DMS153 (cell line): ENCODE measurements at places on chromosomes 13 and 19.

DNA sequence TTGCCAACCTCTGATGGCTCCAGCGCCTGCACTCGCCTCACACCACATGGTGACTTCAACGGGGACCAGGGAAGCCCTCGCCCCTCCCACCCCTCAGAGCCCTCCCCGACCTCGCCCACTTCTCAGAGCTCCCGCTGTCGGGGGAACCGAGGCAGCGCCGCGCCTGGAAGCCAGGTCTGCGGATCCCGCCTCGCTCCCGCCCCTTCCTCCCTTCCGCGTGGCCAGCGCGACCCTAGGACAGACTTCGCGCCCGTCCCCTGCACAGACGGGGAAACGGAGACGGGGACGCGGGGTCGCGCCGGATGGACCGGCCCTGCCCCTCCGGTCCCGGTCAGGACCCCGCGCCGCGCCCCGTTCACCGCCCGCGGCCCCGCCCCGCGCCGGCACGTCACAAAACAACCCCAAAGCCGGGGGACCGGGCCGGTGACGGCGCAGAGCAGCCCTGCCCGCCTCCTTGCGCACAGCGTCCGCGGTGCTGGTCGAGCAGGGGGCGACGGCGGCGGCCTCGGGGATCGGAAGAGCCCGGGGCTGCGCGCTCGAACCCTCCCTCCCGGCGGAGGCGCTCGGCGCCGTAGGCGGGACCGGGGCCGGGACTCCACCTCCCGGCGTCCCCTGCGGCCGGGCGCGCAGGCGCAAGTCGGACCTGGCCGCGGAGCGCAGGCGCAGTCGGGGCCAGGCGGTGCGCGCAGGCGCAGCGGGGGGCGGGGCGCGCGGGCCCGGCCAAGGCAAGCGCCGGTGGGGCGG is 379 bp upstream of the CDC34 start:
- peak; percentile 30 for DNase-seq

DNA sequence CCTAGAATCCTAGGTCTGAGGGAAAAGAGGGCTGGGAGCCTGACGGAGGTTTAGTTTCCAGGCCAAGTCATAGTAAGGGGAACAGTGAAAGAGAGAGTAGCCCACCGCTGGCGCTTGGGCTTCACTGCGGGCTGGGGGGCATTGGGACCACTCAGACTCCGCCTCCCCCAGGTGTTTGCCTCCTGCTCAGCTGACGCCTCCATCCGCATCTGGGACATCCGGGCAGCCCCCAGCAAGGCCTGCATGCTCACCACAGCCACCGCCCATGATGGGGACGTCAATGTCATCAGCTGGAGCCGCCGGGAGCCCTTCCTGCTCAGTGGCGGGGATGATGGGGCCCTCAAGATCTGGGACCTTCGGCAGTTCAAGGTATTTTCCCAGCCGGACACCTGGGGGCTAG is 4.5 kb upstream of the KCNJ14 start:
- no peak for DNase-seq

DNA sequence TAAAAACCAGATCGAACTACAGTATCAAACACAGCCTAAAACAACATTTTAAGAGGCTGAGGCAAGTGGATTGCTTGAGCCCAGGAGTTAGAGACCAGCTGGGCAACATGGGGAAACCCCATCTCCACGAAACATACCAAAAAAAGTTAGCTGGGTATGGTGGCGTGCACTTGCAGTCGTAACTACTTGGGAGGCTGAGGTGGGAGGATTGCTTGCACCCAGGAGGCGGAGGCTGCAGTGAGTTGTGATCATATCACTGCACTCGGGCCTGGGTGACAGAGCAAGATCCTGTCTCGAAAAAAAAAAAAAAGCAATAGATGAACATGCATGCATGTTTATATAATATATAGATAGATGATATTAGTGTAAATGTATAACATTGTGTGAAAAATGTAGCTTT is 5.2 kb upstream of the MRPS31 start:
- DNase-seq, result no peak

- DNase-seq, result no peak
Observed at GRCh38 chr13:42832341-42833096, 51.1 kb downstream of the FAM216B start.

DNA sequence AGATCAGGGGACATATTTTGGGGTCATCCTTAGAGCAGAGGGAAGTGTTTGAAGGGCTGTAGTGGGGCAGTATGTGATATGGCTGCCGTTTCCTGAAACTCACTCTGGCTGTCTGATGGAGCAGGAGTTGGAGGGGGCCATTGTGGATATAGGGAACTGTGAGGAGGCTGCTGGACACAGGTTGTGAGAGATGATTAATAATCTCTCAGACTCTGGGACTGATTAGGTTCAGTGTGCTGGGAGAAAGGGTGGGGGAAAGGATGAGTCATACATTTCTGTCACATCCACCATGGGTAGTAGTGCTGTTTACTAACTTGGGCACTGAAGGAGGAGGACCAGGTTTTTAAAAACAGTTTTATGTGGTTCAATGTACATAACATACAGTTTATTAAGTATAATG is 4.8 kb downstream of the B3GLCT start:
- DNase-seq, result no peak

DNA sequence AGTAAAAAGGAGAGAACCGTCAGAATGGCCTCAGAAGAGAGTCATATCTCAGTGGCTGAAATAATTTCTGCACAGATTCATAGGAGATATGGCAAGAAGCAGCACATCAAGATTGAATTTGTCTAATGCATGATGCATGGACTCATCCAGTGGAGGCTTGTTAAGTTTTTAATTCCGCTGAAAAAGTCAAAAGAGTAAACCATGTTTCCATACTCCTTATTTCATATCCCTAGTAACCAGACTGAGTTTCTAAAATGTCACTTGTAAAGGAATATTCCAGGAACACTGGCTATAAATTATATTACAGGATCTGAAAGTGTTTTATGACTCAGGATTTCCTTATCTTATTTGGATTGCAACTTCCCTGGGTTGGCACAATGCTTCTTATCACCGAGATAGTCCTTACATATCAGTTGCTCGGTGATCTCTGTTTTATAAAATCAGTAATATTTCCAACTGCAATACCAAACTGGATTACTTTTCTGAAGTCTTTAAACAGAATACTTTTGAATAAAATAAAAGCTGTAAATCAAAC is 180.2 kb upstream of the TSC22D1 start:
- DNase-seq, result no peak

DNA sequence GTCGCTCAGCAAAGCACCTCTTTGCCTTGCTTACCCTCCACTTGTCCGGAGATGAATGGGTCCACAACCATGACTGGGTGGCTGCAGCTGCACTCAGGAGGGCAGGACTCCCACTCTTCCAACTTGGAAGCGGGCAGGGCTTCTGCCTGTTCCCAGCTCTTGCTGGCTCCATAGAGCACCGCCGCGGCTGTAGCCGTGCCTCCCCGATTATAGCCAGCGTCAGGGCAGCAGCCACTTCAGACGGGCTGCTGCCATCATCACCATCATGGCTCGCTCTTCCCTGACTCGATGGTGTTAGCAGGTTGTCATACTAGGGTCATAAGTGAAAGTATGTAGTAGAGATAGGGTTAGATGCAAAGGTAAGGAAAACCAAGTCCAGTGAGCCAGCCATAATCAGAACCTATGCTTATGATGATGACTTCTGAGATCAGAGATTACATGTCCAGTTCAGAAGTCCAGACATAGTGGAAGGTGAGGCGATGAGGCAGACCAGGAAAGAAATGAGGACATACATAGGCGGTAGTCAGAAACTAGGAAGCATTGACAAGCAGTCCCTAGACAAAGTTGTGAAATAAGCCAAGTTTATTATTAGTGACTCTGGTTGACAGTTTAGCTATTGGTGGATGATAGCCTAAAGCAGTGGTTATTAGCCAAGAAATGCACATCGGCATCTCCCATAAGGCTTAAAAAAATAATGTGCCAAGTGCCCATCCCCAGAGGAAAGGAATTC is 4.4 kb upstream of the INTS6 start:
- no peak for DNase-seq

DNA sequence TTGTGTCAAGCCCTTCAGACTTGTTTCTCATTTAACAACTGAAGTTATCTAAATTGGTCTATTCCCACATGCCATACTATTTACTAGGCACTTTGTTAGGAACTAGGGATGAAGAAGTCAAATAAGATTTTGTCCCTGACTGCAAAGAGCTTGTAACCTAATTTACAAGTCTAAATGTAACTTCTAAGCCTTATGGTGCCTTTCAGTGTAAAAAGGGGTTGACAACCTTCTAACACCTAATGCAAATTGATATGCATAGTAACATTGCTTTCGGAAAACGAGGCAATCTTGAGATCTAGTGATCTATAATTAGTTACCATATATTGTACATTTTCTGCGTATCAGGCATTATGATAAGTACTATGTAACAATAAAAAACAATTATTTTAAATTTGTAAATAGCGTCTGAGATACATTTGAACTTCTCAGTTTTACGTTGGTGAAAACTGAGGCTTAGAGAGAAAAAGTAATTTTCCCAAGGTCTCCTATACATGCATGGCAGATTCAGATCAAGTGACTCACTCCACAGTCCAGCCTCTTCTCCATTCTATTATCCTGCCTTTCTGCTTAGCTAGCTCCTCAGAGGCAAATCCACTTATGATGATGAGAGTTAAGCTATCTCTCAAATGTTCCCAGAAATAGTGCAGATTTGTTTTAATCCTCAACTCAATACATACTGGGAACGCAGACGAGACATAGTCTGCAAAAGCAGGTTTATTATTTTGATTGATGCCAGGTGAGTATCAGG is 764.9 kb upstream of the SLITRK5 start:
- DNase-seq, result no peak

DNA sequence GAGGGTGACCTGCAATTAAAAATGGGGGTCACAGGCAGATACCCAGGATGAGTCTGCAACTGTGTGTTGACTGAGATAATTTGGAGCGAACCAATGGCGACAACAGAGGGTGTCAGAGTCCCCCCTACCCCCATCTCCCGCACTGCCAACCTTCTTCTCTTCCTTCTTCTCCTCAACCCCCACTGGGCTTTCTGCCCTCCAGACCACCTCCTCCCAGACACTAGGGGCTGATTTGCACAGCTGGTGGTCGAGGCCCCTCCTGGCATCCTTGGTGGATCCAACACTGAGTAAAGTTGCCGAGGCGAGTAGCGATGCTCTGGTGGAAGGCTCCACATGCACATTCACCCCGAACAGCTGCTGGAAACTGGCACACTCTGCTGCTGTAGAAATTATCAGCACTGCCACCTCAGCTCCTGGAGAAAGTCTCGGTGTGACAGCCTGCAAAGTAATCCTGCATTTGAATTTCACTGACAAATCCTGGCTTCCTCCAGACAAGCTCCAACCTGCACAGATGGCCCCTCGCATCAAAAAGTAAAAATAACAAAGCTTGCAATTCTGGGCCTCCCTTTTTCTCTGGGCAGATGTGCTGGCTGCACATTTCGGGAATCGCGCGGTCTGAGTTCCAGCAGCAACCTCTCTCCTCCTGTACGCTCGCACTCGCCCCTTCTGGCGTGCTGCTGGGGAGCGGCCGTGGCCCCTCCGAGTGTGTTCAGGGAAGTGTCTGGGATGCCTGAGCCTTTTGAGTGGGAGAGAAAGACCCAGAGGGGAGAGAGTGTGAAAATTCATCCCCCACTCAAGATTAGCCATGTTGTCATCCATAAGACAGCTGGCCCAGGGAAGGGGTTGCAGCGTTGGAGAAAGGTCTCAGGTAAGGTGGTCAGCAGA is 28.5 kb downstream of the CCNE1 start:
- no peak for DNase-seq

DNA sequence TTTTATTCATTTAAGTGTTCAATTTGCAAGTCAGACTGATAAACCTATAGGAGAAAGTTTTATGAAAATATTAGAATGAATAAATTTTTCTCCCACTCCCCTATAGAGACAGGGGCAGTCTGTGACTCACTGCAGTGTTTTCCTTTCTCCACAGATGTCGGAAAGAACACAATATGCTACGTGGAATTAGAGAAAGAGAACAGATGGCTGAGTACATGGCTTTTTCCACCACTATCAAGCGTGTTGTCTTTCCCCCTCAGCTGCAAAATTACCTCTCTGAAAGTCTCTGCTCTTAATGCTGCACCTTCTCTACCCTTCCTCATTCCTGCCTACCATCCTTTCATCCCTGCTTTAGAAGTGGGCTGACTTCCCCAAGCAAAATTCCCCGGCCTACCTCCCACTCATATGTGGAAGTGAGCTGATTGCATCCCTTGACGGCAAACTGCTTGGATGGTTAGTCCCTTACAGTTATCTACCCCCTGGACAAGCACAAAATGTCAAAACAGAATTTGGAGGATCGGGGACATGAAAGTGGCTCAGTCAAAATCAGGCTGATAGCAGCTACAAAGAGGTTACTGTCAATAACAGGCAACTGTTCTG is 30.0 kb downstream of the FLT1 start:
- no peak for DNase-seq
